ENCODE measurements at places on chromosomes 1 and 21.

- no peak for DNase-seq
Measured at GRCh38 chr1:228315945-228316588, 90.6 kb downstream of the TRIM11 start.

- DNase-seq = no peak
Measured at GRCh38 chr1:221411283-221411682, 330.6 kb downstream of the DUSP10 start.

GRCh38 chr1:237227476-237227875 is 185.5 kb downstream of the RYR2 start:
- DNase-seq = no peak

DNA sequence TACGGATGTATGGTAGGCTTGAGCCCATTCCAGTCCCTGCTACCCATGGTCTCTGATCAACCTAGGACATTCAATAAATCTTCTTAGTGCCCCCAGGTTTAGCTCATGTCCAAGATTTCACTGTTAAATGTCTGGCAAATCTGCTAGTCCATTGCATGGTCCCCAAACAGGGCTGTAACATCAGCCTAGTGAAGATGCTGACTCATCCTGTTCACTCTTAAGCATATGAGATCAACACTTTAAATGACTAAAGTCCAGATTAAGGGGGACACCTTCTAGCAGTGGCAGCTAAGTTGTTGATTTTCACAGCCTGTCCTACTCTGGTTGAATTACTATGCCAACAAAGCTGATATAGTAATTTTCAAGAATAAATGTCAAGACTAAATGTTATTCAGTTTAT is 46.5 kb upstream of the NUF2 start:
- no peak for DNase-seq

GRCh38 chr1:2604844-2605508 is 18.4 kb downstream of the PRXL2B start:
- no peak for DNase-seq
